ENCODE measurements at places on chromosomes 3 and 15.
A peak's percentile ranks its signal among the peaks of the same experiment; 100 is the strongest.

DNA sequence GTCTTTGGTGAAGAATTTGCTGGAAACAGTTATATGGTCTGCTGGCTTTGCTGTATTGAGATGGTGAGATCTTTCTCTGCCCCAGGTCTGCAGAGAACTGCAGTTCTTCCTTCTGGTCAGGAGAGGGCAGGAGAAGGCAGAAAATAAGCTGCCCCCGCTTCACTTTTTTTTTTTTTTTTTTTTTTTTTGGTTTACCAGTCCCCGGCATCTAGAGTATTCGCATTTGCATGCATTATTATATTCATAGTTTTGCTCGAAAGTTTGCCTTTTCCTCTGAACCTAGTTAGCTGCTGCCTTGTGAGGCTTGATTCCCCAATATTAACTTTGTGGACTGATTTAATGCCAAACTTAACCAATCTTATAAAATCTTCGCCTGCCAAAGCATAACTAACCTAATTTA is 10.6 kb upstream of the PARL start:
- peak; percentile 47 for DNase-seq

DNA sequence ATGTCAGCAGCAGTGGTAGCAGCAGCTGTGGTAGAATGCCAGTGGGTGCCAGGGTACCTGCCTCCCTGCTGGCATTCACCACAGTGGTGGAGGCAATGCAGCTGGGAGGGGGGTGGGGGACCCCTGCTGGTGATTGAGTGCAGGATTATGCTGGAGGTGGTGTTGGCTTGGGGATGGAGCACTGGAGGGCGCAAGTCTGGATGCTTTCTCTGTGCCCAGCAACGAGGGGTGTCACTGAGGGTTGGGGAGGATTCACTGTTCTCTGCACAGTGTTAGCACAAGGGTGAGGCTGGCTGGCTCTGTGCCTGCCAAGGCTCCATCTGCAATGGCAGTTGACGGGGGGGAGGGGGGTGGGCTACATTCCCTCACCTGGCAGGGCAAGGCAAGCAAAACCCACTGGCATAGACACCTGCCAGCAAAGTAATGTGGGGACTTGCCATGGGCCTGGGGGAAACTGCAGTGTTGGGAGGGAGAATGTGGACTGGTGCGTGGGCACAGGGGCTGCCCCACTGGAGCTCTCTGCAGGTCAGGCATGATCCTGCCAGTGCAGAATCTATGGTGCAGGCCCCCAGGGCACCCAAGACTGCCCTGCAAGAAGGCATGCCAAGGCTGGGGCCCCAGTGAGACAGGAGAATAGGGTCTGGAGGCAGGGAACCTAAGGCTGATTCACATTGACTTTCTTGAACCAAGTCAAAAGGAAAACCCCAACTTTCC is 64.3 kb downstream of the MINDY4B start:
- DNase-seq: peak; percentile 24

DNA sequence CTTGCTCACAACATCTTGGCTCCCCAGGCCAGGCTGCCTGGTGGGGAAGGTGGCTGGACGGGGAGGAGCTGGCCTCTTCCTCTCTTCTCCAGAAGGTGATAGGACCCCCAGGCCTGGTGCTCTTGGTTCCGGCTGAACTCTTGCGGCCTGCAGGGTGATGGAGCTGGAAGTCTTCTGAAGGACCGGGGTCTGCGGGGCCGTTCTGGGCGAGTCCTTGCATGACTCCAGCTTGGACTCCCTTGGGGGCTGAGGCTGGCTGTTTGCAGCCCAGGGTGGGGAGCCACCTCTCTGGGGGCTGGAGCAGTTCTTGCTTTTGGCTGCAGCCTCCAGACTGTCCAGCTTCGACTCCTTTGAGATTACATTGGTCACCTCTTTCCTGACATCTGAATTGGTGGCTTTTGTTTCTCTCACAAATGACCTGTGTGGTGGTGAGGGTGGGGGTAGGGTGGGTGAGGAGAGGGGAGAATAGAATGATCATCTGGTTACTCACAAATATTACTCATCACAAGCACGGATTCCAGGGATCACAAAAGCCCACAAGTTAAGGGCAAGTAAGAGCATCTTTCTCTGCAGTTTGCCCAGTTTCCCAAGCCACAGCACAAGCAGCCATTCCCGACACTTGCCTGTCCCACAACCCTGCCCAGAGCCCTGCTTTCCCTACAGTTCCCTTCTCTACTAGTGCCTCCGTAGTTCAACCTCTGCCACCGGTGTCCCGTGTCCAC is 149.1 kb upstream of the HACD2 start:
- no peak for DNase-seq

DNA sequence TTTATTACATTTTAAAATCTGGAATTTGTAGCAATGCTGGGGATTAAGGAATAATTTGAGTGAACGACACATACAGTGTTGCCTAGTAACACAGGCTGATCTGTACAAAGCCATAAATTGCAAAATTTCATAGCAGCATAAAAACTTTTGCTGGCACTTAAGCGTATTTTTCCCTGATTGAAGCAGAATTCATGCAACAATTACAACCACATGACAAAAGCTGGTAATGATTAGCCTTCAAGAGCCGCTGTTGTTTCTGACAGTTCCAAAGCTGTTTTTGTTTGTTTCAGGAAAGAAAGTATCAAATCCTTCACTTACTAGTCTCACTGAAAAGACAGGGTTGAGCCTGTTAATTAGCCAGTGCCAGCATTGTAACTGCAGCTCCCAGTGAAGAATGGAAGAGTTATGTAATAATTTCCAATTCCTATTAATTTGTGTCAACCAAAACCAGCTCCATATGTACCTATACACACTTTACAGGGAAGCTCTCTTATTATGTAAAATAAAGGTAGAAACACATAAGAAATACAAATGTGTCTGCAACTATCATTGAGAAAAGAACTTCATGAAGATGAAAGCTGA is 60.7 kb downstream of the AGTR1 start:
- DNase-seq: no peak

- no peak for DNase-seq
Measured at GRCh38 chr3:49668414-49668797, 5.7 kb upstream of the APEH start.

- DNase-seq: no peak
Measured at GRCh38 chr3:53506110-53506762, 11.8 kb downstream of the CACNA1D start.

- DNase-seq: no peak
Measured at GRCh38 chr3:24608701-24609390, 114.2 kb upstream of the THRB start.

DNA sequence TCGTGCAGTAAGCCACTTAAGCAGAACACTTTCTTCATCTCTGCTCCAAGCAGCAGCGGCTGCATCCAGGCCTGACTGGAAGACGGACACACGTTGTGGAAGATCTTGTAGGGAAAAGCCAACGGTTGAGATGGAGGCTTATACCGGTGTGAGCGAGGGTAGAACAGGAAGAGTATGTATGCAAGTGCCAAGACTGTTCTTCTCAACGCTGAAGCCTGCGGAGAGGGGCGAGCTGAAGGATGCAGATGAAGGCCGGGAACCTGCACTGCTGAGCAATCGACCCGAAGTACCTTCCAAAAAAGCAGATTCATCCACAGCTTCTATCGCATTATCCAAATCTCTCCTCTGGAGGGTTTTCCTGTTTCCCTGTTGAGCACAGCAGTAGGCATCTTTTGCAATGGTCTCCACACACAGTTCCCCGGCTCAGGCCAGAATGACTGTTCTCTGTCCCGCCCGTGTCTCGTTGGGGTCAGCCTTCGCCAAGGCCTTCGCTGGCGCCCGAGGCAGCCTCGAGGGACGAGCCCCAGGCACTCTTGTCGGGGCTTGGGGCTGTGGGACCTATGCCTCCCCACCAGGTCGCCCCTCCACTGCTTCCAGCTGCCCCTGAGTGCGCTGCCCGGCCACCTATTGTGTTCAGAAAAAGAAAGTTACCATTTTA is 22.2 kb upstream of the DYNC1LI1 start:
- DNase-seq: no peak

- no peak for DNase-seq
Measured at GRCh38 chr3:39228496-39228895, 36.1 kb upstream of the XIRP1 start.

DNA sequence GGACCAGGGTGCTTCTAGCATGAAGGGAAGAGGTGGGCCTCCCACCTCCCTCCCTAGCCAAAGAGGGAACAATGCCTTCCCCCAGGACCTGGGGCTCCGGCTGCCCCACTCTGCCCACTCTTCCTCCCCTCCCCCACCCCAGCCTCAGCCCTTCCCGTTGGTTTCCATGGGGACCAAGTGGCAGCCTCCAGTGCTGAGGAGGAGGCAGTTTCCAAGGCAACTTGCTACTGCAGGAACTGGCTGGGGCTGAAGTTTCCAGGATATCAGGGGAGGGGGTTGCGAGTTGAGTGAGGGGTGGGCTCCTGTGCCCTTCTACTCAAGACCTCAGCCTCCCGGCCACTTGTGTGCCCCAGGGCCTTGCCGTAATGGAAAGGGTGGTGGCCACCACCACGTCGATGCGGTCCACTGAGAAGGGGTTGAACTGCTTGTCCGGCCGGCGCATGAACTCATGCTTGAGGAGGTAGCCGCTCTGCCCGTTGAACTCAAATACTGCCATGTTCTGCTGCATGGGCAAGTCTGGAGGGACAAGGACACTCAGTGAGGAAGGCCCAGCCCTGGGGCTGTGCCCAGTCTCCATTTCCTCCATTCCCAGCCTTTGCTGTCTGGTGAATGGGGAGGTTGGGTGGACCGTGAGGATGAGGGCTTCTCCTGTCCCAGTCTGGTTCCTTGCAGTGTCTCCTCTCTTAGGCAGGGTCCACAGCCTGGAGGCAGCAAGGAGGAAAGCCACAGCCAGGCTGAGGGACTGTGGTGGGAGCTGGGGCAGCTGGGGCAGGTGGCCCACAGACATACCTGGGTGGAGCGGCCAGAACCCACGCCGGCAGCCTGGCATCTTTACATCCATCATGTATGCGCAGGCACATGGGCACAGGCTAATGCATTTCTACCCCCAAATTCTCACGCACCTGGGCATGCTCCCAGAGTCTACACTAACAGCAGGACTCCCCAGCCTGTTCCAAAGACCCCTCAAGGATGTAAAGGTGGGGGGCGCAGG is 11.3 kb upstream of the ANKRD63 start:
- DNase-seq: no peak

DNA sequence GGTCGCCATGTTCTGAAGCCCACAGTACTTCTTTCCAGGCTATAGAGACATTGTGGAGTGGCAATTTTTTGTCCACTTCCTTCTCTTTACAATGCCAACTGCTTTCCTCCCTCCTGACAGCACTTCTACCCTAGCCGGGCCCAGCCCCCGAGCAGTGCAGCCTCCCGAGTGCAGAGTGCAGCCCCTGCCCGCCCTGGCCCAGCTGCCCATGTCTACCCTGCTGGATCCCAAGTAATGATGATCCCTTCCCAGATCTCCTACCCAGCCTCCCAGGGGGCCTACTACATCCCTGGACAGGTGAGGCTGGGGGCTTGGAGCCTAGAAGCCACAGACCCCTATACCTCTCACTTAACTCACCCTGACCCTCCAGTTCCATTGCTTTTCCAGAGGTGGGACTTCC is 2.8 kb downstream of the EIF4G1 start:
- no peak for DNase-seq

DNA sequence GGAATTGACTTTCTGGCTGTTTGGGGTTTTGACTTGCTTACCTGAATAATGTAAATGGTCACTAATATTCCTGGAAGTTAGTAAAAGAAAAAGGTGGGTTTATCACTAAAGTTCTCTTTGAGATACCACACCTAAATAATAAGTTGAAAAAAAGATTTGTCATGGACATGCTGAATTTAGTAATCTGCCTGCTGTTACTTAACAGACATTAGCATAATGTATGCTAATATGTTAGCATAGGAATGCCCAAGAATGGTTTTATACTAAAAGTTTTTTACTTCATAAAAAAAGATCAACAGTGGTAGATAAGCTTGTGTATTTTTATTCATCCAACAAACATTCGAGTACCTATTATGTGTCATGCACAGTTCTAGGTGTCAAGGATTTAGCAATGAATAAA is 36.5 kb downstream of the GMPS start:
- no peak for DNase-seq

DNA sequence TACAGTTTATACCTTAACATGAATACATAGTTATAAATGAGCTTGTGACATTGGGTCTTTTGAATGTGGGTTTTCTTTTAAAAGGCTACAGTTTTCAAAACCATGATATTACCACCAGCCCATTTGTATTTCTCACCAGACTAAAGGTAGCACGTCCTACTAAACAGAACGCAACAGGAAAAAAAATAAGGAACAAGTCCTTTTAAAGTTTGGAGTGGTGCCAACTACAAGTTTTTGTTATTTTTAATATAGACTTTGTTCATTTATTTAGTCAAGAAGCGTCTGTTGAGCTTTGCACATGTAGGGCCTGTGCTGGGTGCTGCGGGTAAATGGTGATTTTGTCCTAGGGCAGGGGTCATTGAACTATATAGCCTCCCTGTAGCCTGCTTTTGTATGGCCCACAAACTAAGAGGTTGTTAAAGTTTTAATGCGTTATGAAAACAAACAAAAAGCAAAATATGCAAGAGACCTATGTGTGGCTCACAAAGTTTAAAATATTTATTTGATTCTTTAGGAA is 164.4 kb downstream of the GHSR start:
- no peak for DNase-seq

DNA sequence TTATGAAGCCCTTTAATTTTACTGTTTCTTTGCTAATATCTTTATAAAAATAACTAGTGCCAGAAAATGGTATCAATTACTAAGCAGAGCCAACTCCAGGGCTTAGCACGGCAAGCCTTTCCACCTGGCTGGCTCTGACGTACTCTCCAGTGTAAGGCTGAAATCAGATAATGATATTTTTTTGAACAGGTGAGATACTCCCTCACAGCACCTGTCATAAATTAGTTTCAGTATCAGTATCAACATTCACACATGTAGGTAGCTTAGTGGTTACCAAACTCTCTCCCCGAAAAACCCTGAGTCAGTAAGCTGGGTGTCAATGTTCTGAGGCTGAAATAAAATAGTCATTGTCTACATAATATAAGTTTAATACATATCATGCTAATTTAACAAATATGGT is 710.1 kb downstream of the SQOR start:
- DNase-seq: no peak

GRCh38 chr15:45171912-45172311 is 15.9 kb downstream of the SHF start:
- DNase-seq: no peak

- DNase-seq: no peak
Measured at GRCh38 chr3:133490468-133491351, 82.8 kb upstream of the CDV3 start.

DNA sequence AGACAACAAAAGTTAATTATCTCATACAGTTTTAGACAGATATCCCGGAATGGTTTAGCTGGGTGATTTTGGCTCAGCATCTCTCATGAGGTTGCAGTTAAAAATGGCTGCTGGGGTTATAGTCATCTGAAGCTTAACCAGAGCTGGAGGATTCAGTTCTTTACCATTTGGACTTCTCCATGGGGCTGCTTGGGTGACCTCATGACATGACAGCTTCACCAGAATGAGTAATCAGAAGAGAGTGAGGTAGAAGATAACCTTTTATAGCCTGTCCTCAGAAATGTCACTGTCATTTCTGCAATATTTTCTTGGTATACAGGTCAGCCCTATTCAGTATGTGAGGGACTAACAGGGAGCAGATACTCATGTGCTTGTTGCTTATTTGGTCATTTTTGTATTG is 30.9 kb downstream of the TFG start:
- DNase-seq: no peak

GRCh38 chr15:47933865-47934264 is 186.9 kb upstream of the SLC24A5 start:
- DNase-seq: no peak
